ENCODE measurements at places on chromosomes 2 and 18.

- DNase-seq, result no peak
These were observed 1136.0 kb downstream of the LRP1B start for GRCh38 chr2:140994856-140995255.

- DNase-seq, result no peak
These were observed 385.1 kb downstream of the STK39 start for GRCh38 chr2:167862296-167862695.

DNA sequence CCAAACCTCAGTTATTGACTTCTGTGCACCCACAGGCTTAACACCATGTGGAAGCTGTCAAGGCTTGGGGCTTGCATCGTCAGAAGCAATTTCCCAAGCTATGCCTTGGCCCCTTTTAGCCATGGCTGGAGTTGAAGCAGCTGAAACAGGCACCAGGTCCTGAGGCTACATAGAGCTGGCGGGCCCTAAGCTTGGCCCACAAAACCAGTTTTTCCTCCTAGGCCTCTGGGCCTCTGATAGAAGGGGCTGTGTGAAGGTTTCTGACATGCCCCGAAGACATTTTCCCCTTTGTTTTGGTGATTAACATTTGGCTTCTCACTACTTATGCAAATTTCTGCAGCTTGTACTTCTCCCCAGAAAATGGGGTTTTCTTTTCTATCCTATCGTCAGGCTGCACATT, 9.1 kb upstream of the TMX3 start:
- DNase-seq, result no peak

DNA sequence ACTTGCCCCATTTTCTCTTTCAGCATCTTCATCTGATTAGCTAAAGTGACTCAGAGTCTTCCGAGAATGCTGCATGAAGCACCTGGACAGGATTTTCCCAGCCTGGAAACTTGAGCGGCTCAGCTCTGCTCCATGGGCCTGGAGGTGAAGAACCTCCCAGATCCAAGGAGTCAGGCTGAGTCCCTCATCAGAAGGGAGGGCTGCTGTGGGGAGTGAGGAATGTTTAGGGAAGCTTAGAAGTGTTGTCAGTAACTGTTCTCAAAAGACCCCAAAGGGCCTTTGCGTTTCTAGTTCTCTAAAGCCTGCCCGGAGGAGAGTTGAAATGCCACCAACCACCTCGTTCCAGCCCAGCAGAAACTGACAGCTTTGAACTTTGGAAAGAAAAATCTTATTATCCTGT, 157.1 kb downstream of the CLIP4 start:
- no peak for DNase-seq

GRCh38 chr18:6405237-6406074, 9.3 kb downstream of the L3MBTL4 start:
- no peak for DNase-seq

- DNase-seq, result no peak
These were observed 109.9 kb upstream of the CAB39 start for GRCh38 chr2:230602562-230603230.

DNA sequence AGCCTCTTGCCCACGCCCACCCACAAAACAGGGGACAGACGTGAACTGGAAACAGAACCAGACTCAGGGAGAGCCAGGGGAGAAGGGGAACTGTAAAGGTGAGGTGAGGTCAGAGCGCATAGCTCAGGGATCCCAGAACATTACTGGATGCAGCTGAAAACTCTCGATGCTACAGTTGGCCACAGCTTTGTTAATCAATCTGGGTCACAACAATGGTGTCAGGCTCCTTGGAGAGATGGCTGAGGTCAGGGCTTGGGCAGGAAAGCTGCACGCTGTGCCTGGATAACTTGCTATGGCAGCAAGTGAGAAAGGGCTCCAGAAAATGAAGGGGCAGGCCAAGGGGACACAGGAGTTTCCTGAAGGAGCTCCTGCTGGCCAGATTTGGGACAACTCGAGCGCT, 263.3 kb downstream of the TFCP2L1 start:
- DNase-seq, result no peak

Data from GM03348 (cell line).